Right lung (tissue), 10 donors: ENCODE measurements at places on chromosomes 2 and 18.

GRCh38 chr2:133378928-133379549 is 189.2 kb downstream of the NCKAP5 start:
- no peak for DNase-seq

DNA sequence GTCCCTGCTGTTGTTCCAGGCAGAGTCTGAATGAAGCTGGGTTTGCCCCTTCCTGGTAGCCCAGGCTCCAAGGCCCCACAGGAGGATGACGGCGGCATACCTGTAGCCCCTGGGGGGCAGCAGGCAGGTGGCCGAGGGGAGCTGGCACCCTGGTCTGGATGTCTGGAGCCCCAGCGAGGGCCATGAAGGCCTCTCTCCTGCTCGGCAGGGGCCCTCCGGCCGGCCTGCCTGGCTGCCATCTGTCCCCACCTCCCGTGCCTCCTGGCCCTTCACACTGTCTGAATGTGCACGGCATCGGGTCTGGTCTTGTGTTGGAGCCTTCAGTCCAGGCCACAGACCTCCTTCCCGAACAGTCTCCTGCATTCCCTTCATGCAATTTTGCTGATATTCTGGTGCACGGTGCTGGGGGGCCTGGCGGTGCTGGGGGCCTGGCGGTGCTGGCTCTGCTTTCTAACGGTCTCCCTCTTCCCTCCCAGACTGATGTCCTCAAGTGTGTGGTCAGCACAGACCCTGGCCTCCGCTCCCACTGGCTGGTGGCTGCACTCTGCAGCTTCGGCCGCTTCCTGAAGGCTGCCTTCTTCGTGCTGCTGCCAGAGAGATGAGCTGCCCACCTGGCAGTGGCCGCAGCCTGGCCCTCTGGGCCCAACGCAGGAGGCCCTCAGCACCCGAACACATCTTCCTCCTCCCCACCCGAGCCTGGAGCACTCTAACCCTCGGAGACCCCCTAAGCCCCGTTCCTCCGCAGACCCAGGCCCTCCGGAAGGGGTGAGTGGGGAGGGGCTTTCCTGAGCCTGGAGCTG is 13.5 kb downstream of the BOK start:
- DNase-seq = no peak

GRCh38 chr2:196182439-196183171 is 11.2 kb upstream of the STK17B start:
- DNase-seq = no peak

DNA sequence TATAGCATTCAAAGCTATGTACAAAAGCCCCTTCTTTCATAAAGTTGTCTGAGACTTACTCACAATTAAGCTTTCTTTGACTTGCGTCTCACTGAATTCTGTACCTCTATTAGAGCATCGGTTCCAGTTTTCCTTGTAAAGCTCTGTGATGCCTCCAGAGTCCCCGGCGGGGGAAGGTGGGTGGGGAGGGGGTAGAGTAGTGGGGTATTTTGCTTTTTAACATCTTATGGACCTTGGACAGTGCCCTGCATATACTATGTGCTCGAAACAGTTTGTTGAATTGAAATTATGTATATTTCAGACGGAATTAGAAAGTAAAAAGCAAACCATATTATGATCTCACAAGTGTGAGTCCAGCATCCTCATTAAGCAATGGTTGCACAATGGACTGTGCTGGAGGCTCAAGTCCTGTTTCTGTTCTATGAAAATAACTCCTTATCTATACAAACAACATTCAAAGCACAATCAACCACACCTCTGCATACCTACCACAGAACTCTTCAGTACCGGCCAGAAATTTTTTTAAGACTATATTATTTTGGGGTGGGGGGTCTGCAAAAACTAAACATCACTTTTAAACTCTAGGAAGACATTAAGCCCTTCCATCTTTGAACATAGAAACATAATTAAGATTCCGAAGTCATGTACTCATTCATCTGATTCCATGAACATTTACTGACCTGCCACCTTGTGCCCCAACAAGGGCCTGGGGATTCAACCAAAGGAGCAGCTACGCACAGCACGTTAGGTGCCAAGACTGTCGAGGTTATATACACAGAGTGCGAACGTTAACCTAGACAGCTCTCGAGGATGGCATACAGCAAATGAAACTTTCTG is 908 bp downstream of the STAT1 start:
- DNase-seq = no peak

- DNase-seq = no peak
Observed at GRCh38 chr2:195317550-195317949, 339.5 kb upstream of the SLC39A10 start.

DNA sequence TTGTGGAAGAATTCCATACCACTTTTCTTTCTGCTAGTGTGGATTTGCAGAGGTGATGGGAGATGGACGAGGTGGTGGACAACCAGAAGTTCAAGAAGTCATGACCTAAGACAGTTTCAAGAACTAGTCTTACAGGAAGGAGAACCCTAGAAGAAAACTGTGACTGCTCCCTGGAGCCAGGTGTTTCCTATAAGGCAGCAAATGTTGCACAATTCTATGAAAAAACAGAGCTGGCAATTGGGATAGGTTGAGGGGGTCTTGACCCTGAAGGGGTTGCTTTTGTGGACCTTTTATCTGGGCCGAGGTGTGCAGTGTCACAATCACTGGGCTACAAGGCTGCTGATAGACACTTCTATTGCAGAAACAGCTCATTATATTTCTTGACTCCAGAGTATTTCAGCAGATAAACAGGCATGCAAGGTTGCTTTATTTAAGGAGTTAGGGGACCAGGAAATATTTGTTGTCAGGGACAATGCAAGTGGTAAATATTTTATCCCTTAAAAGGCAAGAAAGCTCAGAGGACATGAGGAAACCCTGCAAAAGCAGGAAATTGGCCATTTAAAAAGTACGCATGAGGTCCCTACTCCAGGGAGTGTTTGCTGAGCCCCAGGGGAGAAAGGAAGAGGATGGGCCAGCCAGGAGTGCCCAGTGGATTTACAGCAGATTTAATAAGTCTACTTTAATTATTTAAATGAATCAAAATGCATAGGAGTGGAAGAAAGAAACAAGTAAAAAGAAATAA is 22.9 kb downstream of the APCDD1 start:
- no peak for DNase-seq

GRCh38 chr2:224333726-224334482 is 68.0 kb downstream of the FAM124B start:
- DNase-seq = no peak

DNA sequence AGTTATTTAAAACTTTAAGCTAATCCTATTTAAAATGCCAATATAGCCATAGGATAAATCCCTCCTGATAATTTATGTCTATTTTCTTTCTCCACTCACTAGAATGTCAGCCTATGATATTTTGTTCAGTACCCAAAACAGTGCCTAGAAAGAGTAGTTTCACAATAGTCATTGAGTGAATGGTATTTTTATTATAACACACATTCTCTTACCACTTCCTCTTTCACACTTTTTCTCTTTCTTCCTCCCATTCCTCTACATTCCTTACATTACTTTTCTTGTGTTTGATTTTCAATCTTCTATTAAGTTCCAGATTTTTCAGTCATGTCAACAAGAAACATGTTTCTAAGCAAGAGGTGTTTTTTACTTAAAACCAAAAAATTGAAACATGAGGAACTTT is 327.6 kb upstream of the UBE2E3 start:
- no peak for DNase-seq

GRCh38 chr2:138632066-138632620 is 130.6 kb downstream of the SPOPL start:
- no peak for DNase-seq

DNA sequence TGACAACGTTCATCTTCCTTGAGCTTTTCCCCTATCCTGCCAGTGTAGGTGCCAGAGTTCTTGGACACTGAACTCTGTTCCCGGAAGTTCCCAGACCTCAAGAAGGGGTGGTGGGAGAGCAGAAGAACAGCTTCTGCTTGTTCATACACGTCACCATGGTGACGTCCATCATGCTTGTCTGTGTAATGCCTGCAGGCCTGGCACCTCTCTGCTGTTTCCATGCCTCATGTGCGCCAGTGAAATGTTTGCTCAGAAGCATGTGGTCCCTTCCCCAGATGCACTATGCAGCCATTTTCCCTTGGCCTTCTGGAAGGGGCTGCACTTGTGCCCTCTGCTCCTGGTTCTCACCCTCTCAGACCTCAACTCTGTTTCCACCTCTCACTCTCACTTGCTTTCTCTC is 210.8 kb upstream of the NABP1 start:
- no peak for DNase-seq

DNA sequence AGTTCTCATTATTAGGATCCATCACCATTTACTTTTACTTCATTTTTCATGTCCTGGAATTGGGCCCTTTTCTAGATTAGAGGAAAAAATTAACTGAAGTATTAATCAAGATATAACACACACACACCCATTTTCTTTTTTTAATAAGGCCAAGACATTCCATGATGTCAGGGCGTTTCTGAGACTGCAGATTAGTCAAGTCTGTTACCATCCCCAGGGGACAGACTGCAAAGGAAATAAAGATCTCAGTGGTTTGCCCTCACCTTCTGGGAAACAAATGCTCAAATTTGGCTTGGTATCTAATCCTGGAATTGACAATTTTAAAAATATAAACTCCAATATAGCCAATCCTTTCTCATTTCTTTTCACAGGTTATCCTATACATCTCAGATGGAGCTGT is 27.4 kb downstream of the RMP24 start:
- no peak for DNase-seq

DNA sequence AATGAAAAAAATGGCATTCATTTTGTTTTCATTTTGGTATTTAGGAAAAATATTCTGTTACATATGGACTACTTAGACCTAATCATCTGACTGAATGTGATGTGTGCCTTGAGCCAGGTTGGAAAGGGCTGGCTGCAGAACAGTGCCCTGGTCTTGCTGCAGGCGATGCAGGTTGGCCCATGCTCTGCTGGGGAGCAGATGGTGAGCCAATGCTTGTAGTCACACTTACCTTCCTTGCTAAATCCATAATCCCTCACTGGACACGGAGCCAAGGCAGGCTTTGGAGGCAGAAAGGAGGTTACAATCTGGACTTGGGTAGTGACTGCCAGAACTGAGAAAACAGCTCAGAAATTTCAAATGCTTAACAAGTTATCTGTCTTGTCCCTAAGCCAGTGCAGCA is 228.7 kb downstream of the ARHGAP15 start:
- DNase-seq = no peak

GRCh38 chr2:156110890-156111289 is 221.6 kb downstream of the NR4A2 start:
- no peak for DNase-seq

GRCh38 chr2:171009386-171009785 is 80.3 kb downstream of the GORASP2 start:
- DNase-seq = no peak

DNA sequence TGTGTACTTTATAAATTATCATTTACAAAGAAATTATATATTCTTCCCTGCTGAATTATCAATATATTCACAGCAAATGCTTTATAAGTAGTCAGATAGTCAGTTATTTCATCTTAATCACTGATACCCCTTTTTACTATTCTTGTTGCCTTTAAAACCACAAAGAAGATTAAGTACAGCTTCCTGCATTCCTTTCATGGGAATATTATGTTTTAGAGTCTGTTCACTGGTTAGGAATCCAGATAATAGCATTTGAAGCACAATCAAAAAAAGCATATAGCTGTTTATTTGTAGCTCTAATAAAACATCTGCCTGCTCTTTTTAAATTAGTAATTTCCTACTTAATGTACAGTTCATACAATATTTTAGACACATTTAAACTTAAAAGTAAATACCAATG is 508.9 kb downstream of the FBXO15 start:
- DNase-seq = no peak

DNA sequence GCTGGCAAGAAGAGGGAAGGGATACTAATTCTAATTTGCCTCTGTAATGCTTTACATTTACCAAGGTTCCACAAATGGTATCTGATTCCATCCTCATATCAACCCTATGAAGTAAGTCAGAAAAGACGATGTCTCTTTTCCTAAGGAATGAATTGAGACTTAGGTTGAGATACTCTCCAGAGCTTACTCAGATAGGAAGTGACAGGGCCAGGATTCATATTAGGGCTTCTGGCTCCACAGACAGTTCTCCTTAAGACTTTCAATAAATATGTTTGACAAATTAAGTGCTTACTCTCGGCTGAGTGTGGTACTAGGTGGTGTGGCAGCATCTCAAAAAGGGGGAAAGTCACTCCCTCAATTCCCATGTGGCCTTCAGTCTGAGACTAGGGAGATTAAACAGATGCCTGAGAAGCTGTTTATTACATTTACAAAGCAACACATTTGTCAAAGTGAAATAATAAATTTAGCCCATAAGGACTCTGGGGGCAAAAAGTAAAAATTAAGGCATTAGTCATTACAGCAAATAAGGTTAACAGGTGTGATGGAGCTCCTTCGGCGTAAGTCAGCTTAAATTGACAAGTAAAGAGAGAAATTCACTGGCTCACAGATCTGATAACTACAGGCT is 14.2 kb downstream of the CDK15 start:
- DNase-seq = no peak

- peak; percentile 65 for DNase-seq
Observed at GRCh38 chr2:165793779-165794535, at the start of gene GALNT3. TSS of gene GALNT3 (minus strand) at chr2:165794247. CDS start at chr2:165770700, 23,547 bp downstream.

- no peak for DNase-seq
Observed at GRCh38 chr18:57657542-57657941, 35.9 kb upstream of the NARS1 start.

DNA sequence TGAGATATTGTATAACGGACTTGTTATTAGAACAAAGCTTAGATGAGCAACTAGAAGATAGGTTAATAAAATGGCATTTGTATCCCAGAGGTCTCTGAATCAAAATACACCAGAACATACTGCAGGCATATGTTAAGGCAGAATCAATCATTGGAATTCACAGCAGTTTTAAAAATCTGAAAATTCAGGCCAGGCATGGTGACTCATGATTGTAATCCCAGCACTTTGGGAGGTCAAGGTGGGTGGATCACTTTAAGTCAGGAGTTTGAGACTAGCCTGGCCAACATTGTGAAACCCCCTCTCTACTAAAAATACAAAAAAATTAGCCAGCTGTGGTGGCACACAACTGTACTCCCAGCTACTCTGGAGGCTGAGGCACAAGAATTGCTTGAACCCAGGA is 405.2 kb downstream of the ZEB2 start:
- DNase-seq = no peak

DNA sequence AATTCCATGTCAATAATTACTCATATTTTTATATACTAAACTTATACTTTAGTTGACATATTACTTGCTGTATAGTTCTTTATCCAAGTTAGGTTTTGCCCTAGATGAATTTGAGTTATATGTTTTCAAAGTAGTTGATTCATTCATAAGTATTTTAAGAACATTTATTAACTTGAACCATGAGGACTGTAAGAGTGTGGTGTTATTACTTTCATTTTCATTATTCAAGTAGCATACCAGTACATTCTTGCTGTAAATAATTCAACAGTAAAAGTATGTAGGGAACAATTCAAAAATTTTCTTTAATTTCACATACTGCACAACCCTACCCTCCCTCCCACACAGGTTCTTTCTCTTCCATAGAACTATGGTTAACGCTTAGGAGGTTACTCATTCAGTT is 75.4 kb downstream of the ANKRD12 start:
- no peak for DNase-seq

DNA sequence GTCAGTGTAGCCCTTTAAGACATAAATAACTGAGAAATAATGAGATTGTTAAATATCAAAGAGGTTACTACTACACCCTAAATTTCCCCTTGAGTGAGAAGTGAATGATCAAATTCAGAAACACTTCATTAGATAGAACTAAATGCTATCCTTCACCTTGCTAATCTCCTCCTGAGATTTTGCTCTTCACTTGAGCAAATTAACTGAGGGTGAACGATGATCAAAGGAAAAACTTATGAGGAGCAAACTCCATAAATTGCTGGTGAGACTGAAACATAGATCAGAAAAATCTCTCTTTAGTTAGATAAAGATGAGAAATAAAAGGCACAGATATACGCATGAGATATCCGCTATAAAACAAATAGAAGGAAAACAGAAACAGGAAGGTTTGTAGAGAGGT is 63.1 kb upstream of the TANC1 start:
- no peak for DNase-seq
